ENCODE measurements at places on chromosomes 16 and 17.

- no peak for DNase-seq
These were observed 3.9 kb downstream of the ABCC3 start for GRCh38 chr17:50638606-50638965.

GRCh38 chr16:90002759-90003158 is 16.5 kb downstream of the DBNDD1 start:
- no peak for DNase-seq

DNA sequence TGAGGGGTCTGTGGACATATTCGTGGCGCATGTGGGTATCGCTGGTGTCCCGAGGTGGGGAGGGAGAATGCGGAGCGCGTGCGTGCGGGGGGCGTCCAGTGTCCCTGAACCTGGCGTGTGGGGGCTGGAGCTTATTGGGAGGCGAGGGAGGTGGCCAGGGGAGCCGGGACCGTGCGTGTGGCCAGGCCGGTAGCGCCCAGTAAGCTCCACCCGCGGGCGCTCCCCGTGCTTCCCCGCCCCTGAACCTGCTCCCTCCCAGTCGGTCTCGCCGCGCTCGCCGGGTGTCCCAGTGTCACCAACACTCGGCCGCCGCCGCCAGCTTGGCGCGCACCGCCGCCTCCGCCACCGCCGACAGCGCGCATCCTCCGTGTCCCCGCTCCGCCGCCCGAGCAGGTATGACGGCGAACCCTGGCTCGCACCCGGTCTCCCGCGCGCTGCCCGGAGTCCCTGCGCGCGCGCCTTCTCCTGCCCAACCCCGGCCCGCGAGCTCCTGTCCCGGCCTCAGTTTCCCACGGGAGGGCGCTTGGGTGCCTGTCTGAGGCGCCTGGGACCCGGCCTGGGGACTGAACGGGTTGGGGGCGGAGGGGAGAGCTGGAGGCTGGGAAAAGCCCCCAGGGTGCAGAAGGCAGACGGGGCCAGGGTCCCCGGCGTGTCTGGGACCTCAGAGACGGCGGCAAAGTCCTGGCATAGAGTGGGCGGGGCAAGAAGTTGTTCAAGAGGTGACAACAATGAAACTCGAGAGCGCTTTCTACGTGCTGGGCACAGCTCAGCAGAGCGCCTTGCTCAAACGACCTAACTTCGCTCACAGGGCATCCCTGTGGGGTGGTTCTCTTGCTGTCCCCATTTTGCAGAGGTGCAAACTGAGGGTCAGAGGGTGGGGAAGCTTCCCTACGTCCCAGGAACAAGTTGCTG is at the start of gene SCNN1B:
Gene SCNN1B (plus strand): TSS at position 258 of the 912 bp plus-strand sequence. CDS start 46,298 bp downstream, outside the sequence.
- no peak for DNase-seq

DNA sequence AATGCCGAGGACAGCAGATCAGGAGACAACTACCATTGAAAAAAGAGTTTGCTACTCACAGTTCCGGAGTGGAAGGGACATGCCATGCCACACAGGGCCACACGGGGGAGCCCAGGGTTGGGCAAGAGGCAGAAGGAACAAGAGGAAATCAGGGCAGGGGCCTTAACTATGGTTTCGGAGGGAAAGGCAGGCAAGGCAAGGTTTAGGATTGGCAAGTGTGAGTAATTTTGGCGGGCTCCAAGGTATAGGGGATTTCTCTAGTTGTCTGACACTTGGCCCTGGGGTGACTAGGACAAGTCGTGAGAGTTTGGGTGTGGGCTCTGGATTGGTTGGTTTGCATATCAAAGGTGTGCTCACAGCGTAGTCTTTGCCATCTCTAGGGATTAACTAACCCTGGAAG is 27.0 kb upstream of the NTN1 start:
- DNase-seq, result peak; percentile 65

- DNase-seq, result peak; percentile 14
These were observed 22.6 kb downstream of the LRRC36 start for GRCh38 chr16:67349172-67349571.

- no peak for DNase-seq
These were observed 232.5 kb upstream of the ZFHX3 start for GRCh38 chr16:73280388-73280787.

Data from astrocyte of the hippocampus (primary cell).